HT-29 (cell line): ENCODE measurements at places on chromosomes 4 and X.

DNA sequence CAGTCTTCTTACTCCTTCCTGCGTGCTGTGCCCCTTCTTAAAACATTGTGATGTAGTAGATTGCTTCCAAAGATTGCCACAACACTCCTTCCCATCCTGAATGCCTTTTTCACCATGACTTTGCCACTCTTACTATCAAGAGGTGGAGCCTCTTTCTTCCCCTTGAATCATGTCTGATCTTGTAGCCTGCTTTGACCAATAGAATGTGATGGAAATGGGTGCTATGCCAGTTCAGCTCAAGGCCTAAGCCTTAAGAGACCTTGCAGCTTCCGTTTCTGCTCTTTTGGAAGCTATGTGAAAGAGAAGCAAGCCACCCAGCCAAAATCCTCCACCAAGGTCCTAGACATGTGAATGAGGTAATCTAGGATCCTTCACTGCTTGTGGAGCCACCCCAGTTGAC, 31.6 kb upstream of the RP2 start:
- no peak for DNase-seq

DNA sequence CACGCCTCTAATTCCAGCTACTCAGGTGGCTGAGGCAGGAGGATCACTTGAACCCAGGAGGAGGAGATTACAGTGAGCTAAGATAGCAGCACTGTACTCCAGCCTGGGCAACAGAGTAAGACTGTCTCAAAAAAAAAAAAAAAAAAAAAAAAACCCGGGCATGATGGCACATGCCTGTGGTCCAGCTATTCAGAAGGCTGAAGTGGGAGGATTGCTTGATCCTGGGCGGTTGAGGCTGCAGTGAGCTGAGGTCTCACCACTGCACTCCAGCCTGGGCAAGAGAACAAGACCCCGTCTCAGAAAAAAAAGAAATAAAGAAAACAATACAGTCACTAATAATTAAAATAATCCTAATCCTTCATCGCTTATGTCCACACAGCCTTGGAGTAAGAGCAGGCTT, 68.1 kb downstream of the APBB2 start:
- no peak for DNase-seq

DNA sequence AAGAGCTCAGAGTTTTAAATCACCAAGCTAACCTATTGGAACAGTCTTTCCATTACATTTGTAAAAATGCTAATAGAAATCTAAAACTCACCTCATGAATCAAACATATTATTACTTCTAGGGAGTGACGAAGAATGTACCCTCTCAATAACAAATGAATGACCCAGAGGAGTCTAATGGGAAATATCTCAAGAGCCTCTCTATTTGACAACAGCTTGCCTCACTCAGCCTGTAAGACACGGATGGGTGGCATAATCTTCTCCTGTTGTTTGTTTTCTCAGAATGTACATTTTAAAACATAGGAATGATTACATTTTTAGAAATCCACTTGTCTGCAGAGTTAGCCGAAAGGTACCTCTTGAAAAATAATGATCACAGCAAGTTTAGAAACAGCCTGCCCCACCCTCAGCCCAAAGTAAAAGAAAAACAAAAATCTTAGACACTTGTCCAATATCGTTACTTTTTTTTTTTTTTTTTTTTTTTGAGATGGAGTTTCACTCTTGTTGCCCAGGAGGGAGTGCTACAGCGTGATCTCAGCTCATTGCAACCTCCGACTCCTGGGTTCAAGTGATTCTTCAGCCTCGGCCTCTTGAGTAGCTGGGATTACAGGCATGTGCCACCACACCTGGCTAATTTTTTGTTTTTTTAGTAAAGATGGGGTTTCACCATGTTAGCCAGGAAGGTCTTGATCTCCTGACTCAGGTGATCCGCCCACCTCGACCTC, 183.6 kb upstream of the FTHL17 start:
- DNase-seq, result no peak

- DNase-seq, result peak; percentile 69
These were observed 1.6 kb downstream of the APBB2 start for GRCh38 chr4:41212616-41213203.

DNA sequence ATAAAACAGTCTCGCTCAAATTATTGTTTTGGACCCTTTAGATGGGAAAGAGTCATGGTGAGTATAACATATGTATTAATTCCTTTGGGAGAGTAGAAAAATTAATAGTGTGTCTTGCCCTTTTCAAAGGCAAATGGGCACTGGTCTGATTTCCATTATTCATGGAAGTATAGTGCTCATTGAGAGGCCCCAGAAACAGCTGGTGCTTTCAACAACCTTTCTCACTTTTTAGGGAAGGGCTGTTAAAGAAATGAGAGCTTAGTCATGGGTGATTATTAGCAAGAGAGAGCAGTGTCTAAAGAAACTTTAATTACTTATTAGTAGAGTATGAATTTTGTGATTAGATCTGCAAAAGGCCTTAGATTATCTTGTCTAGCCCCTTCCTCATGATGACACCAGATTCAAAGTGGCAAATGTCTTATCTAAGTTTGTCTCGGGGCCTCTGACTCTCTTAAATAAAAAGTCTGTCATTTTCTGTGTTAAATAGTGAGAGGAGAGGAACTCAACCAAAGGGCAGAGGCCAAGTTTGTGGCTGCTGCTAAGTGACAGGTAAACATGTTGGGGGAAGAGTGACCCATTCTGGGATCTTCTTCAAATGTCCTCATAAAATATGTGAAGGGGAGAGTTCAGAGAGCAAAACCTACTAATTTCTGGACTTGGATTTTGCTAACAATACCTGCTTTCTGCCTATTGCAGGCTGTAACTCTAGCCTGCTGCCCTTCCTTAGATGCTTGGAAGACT, 110.6 kb downstream of the REPS2 start:
- DNase-seq, result no peak

- no peak for DNase-seq
These were observed 44.1 kb downstream of the TEC start for GRCh38 chr4:48225368-48226141.

GRCh38 chr4:83780053-83780733, 244.3 kb downstream of the GPAT3 start:
- DNase-seq, result peak; percentile 28

DNA sequence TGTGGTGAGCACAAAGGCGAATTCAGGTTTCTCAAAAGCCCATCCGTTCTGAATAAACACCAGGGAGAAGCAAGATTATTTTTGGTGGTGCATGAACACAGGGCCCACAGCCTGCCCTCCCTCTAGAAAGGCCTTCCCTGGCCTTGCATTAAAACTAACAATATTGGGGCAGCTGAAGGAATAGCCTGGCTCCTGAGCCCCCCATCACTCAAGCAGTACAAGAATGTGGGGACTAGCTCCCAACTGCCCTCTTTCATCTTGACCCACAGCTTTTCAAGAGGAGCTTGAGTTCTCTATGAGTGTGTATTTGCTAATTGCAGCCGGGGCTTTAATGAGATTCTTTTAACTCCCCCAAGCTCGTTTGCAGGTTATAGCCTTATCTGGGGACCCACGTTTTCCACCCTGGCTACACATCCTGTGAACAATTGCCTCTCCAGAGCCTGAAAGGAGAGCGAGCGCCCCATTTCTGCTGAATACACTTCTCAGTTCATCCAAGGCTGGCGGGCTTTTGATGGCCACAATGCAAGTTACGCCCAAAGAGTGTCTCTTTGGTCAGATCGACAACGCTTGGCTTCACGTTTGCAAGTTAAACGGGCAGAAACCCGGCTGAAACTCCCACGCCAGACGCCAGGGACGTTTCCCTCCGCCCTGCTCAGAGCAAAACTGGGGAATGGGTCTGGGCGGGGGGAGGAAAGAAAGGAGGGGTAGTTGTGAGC, 4.7 kb upstream of the GSX2 start:
- DNase-seq, result no peak

GRCh38 chr4:150006197-150006596, 72.0 kb upstream of the DCLK2 start:
- DNase-seq, result no peak

GRCh38 chr4:128917781-128918180, 108.3 kb downstream of the JADE1 start:
- DNase-seq, result no peak

- DNase-seq, result no peak
These were observed 88.0 kb downstream of the IRF2 start for GRCh38 chr4:184386271-184386781.
